ENCODE measurements at places on chromosomes 4 and X.
A peak's percentile ranks its signal among the peaks of the same experiment; 100 is the strongest.

GRCh38 chr4:17687237-17687857 lies 72.9 kb downstream of the MED28 start:
- DNase-seq = no peak

- DNase-seq = no peak
Observed at GRCh38 chr4:102867278-102868152, 1.3 kb upstream of the CISD2 start.

DNA sequence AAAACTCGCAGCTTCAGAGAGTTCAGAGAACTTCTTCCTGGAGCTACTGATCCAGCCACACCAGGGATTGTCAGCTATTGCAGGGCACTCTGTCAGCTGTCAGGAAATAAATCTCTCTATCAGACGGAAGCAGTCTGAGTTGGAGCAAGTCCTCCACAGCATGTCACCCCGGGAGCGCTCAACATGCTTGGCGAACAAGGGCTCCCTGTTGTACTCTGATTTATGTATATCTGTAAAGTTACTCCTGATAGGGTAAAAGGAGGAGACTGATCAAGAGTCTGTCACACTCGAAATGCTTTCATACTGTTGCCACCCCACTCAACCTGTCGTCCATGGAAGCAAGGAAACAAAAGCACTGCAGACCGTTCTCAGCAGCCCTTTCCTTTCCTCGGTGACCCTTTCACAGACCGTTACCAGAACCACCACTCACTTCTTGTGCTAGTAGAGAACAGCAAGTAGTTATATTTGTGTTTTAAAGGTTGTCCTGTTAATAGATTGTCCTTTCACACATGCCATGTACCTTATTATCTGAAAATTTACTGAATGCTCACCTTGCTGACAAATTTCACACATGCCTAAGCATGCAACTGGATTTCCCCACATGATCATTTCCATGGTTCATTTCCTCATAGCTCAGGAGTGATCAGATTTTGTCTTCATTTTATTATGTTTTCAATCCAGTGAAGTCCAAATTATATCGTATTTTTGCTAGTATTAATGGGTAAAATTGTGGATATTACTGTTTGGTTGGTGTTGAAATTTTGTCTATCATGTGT lies 2108.9 kb upstream of the TENM3 start:
- DNase-seq = no peak

DNA sequence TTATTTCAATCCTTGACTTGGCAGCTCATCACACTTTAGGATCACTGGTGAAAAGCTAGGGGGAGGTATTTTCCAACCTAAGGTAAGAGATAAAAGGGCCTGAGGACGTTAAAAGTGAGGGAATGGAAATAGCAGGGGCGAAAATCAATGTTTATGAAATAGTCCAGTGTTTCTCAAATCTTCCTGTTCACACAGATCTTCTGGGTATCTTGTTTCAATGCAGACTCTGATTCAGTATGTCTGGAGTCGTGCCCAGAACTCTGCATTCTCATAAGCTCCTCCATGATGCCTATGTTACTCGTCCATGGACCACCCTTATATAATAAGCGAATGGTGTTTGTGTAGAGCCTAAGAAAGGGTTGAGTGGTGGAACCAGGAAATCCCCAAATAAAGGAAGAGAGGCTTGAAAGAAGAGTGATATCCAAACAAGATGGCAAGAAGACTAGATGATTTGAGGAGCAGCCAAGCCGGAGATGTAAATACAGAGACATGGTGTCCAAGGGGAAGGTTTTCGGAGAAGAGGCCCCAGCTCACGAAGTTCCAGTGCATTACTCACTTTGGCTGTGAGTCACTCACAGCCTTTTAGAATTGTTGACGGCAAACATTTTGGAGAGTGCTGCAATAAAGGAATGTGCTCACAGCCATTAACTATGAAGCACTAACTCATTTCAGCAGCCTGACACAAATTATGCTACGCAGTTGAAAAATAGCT lies 215.6 kb upstream of the PPARGC1A start:
- DNase-seq = no peak

GRCh38 chr4:4502694-4503311 lies 39.0 kb downstream of the STX18 start:
- peak; percentile 14 for DNase-seq
